CD4-positive, alpha-beta T cell treated with Interleukin-12 subunit alpha and Interleukin-12 subunit beta, for 1 hour (primary cell): ENCODE measurements at places on chromosomes 7 and 10.

DNA sequence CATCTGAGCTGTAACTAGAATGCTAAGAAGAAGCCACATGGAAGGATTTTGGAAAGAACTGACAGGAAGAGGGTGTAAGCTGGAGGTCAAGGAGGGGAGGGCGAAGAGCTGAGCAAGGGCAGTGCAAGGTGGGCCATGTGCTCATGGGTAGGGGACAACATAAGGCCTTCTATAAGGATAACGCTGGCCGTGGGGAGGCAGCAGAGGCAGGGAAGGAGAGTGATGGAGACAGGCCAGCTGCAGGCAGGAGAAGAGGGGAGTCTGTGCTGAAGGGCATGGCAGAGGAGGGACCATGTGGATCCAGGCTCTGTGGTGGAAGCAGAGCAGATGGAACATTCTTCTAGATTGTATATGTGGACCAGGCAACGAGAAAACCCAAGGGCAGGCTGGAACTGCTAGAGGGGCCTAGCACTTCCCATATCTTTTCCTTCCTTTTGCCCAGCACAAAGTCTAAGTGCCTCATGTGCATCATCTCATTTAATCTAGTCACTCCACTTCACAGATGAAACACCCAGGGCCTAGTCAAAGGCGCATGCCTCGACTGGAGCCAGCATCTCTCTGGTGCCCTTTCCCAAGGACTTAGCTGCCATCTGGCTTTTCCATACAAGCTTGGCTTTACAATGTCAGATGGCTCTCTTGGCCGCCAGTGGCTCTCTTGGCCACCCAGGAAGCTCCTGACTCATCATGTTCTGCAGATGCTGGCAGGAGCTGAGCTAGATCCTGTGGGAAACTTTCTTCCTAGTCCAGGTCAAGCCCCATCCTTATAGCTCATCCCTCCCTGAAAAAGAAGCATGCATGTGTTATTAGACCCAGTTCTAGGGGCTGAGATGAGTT is 6.6 kb downstream of the LRRC18 start:
- DNase-seq: no peak

DNA sequence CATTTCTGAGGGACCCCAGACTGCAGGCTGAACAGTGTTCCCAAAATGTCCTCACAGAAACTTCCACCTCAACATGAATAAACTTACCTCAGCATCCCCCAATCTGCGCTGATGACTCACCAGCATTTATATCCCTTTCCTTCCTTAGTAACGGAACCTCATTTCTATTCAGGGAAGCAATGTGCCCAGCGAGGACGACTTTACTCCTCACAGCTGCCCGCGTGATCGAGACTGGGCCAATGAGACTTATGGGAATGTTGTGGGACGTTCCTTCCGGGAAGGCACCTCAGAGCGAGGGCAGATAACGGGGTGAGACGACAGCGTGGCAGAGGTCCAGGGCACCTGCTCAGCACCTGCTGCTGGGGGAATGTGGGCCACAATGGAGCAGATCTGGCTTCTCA is 73.1 kb upstream of the CAMK2B start:
- no peak for DNase-seq

DNA sequence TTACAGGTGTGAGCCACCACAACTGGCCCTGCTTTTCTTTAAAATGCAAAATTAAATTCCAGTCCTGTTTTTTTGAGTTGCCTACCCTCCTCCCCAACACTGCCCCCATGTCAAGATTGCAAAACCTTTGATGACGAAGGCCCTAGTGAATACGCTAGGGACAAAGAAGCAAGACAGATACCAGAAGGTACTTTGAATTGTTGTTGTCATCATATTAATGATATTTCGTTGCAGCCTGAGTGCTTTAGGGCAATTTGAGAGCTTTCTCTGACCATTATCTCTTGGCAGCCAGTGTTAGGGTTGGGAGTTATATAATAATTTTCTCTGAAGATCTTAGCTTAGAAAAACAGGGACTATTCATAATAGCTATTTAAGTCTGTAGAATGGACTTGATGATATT is 7.1 kb downstream of the CCSER2 start:
- no peak for DNase-seq

GRCh38 chr7:99639267-99639666 is 22.5 kb downstream of the ZSCAN25 start:
- DNase-seq: no peak

DNA sequence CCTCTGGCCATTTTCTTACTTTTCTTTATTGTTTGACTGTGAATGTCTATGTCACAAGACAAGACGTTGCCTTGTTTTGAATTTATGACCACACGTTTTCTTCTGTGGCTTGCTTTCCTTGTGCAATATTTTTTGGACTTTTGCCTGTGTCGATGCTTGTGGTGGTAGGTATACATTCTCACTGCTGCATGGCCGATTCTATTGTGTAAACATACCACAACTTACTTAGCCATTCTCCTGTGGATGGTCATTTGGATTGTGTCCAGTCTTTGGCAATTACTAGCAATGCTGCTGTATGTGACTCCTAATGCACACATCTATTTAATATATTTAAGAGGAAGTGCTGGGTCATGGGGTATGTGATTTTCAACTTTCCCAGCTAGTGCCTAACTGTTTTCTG is 18.0 kb upstream of the DLG5 start:
- DNase-seq: no peak

- DNase-seq: no peak
Measured at GRCh38 chr10:97366572-97366971, 32.0 kb upstream of the FRAT2 start.

DNA sequence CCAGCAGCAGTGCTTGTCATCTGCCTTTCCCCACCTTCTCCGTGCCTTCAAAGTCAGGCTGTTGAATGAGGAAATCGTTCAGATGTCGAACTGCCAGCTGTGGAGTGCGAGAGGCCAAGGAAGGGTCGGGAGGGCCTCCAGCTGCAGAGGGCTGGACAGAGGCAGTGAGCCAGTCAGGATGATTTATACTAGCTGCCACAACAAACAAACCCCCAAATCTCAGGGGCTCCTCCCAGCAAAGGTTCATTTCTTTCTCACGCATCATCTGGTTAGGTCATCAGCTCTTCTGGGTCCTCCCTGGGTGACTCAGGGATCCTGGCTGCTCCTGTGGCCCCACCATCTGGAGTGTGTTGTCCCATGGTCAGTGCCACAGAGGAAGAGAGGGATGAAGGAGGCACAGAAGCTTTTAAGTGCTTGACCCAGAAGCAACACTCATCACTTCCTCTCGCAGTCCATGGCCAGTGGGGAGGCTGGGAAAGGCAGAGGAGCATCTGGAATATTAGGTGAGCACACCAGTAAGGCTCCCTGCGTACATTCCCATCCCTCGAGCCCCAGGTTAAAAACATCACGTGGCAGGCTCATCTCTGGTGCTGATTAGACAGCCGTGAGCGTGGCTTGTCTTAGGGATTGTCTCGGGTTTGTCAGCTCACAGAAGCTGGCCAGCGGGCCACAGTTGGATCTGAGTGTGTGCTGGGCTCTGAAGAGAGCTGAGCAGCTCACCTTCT is 140.7 kb downstream of the RGS10 start:
- no peak for DNase-seq

DNA sequence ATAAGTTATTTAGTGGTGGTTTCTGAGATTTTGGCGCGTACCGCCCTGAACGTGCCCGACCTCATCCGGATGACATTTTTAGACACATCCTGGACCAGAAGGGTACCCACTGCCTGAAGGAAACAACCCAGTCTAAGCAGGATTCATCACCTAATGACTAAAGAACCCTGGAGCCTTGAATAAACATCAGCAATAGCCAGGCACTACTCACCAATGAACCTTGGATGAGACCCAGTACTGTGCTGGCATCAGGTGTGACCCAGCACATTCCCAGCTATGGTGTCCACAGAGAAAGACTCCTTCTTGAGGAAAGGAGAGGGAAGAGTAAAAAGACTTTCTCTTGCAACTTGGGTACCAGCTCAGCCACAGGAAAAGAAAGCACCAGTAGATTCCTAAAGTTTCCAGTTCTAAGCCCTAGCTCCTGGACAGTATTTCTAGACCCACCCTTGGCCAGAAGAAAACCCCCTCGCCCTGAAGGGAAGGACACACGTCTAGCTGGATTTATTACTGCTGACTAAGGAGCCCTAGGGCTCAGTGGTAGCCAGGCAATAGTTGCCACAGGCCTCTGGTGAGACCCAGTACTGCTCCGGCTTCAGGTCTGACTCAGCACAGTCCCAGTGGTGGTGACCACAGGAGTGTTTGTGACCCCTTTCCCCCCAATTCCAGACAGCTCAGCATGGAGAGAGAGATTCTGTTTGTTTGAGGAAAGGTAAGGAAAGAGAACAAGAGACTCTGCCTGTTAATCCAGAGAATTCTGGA is 32.5 kb downstream of the ZNF277 start:
- DNase-seq: no peak

GRCh38 chr10:52440612-52441285 is 126.7 kb downstream of the DKK1 start:
- no peak for DNase-seq

DNA sequence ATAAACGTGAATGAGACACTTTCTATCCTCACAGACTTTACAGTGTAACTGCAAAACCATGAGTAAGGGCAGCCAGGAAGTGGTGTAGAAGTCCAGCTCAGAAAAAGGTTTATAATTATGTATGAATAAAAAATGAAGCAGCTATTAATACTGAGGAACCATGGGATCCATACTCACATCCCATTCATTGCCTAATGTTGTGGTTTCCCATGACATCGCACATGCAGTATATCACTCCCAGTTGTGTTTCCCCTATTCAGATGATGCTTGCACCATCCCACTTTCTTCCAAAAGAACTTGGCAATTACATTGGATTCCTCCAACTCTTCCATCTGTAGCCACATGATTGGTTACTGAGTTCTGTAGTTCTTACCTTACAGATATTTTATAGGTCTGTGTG is 74.5 kb upstream of the SEMA3D start:
- no peak for DNase-seq

- no peak for DNase-seq
Measured at GRCh38 chr7:85705076-85705475, 518.2 kb upstream of the SEMA3D start.

DNA sequence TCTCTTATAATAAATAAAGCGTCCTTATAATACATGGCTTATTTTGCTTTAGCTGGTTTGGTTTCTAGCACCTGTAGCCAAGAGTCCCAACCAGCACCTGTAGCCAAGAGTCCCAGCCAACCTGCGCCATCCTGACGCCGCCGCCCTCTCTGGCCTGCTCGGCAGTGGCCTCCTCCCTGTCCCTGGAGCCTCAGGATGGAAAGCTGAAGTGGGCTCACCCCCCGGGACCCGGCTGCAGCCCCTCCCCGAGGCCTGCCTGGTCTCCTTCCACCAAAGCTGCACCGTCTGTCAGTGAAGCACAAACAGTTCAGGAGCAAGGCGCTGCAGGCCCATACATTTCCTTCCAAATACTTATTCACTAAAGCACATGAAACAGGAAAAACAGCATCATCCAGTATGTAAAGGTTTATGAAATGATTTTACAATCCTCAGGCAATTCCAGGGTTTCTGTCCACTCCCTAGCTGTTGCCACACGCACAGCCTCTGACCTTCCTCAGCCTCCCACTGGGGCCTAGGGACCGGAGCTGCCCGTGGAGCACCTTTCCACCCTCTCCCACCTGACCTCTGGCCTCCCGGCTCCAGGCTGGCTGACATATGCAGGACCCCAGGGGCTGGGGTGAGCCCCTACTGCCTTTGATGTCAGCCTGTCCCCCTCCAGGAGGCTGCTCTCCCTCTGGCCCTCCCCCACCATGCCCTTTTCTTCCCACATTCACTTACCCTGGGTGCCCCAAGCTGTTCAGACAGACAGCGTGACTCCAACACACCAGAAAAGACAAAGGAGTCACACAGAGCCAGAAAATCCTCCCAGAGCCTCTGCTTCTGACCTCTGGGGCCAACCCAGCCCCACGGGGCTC is 149.6 kb upstream of the PPP2R2D start:
- DNase-seq: no peak

DNA sequence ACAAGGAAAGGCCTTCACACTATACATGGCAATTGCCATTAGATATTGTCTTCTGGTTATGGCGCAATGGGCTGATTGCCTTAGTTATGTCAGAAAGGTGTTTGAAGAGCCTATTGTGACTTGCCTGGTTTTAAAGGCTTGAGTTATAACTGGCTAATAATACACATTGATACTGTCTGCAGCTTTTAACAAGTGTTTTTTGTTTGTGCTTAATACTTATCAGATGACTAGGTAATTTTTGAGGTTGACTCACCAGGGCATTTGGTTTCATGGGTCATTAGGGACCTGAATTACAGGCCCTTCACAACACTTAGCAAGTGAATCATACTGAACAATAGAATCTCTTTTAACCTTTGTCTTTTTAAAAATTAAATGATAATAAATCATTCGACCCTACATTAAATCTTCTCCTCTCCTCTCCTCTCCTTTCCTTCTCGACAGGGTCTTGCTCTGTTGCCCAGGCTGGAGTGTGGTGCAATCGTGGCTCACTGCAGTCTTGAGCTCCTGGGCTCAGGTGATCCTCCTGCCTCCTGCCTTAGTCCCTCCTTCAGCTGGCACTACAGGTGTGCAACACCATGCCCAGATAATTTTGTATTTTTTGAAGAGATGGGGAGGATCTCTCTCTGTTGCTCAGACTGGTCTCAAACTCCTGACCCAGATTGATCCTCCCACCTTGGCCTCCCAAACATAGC is 196.3 kb downstream of the JCAD start:
- DNase-seq: no peak

DNA sequence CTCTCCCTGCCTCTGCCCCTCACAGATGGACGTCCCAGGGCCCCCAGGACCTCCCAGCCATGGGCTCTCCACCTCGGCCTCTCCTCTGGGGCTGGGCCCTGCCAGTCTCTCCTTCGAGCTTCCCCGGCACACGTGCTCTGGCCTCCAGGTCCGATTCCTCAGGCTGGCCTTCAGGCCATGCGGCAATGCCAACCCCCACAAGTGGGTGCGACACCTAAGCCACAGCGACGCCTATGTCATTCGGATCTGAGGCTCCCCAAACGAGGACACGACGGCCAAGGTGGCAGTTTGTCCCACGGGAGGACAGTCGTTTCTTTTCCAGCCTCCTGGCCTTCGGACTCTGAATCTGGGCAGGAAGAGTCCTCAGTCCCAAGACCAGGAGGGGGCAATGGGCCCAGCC is 5.2 kb downstream of the AP4M1 start:
- DNase-seq: no peak

DNA sequence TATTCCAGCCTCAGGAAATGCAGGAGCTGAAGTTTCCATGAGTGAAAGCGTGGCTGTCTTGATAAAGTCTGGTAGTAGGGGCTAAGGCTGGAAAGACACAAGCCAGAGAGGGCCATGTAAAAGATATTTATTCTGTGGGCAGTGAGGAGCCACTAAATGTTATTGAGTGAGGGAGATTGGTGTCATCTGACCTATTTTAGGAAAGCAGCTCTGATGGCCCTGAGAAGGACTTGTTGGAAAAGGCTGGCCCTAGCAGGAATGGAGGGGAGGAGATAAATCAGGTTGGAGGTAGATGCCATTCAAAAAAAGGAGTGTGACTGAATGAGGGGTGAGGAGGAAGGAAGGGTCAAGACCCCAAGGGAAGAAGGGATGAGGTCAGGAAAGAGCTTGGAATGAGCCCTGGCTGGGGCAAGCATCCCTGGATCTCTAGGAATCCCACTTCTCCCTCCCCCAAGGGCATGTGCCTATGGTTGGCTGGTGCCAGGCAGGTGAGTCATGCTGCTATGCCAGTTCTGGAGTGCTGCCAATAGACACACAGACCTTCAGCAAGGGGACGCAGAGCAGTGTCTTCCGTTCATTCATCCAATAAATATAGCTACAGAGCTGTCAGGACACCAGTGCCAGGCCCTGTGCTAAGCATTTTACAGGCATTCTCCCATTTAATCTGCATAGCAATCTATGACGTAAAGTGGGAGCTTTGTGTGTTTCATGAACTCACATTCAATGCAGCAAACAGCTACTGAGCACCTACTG is 2.0 kb downstream of the ANKRD2 start:
- DNase-seq: no peak

- DNase-seq: no peak
Measured at GRCh38 chr7:120402079-120402767, 129.2 kb downstream of the KCND2 start.

GRCh38 chr10:4127518-4128315 is 342.7 kb upstream of the KLF6 start:
- peak; percentile 27 for DNase-seq
